ENCODE measurements at places on chromosomes 3 and 15.
A peak's percentile ranks its signal among the peaks of the same experiment; 100 is the strongest.

DNA sequence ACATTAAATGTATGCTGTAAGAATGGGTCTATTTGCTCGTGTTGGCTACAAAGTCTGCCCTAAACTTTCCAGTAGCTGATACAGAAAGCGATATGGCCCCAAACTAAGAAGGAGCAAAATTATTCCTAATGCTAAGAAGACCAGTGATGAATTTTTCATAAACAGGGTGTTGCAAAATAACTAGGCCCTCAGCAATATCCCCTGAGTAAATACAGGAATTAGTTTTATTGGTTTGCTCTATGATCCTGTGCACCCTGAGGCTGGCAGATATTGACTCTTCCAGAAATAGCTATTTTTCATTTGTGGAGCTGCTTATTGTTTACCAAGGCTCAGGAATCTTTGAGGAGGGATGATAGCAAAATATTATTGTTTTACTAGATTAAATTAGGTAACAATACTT is 60.9 kb upstream of the CCNL1 start:
- no peak for DNase-seq

DNA sequence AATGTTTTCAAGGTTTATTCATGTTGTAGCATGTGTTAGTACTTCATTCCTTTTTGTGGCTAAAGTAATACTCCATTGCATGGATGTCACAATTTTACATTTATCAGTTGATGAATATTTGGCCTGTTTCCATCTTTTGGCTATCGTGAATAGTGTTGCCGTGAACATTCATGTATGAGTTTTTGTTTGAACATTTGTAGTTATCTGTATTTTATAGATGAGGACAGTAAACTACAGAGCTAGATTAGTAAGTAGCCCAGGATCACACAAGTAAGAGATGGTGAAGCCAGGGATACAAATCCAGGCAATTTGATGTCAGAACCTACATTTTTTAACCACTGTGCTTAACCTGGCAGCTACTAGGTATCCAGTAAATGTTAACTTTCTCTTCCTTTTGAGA is 63.2 kb downstream of the ASTE1 start:
- DNase-seq: no peak

GRCh38 chr15:70492240-70493177 is 270.8 kb downstream of the UACA start:
- DNase-seq: peak; percentile 78

GRCh38 chr3:125374501-125374995 is 577 bp downstream of the ZNF148 start:
- no peak for DNase-seq

DNA sequence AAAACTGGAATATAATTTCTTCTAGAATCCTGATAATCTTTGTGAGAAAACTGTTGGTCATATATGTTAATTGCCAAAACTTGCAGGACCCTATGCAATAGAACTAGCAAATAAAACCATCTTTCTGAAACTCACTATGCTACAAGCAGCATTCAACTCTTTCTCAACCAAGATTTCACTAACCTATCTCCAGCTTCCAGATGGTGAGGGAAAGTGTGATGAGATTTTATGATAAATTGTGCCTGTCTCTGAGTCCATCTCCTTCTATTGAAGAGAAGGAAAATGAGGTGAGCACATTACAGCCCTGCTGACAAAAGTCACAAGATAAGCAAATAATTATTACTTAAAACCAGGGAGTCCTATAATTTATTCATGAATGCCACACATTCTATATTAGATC is 44.1 kb upstream of the UBE2Q2 start:
- DNase-seq: no peak

- no peak for DNase-seq
These were observed 60.5 kb upstream of the GLCE start for GRCh38 chr15:69099941-69100340.

DNA sequence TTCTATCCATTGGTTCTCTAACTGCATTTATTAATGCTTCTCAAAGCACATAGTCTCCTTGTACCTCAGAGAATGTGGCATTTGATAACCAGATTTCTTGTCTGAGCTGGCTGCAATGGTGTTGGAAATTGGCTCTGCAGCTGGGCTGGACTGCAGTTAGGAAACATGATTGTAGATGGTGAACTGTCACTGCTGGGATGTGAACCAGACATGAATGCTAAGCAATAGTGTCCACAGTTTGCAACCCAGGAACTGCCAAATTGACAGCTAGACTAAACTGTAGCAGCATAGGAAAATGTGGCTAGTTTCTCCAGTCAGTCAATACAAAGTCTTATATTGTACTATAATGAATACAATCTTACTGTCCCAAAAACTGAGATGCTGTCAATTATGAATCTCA is 656.6 kb upstream of the GOLIM4 start:
- DNase-seq: no peak

- no peak for DNase-seq
These were observed 75.7 kb downstream of the KLHL25 start for GRCh38 chr15:85718981-85719380.

GRCh38 chr15:44317423-44318058 is 29.0 kb downstream of the GOLM2 start:
- DNase-seq: no peak

DNA sequence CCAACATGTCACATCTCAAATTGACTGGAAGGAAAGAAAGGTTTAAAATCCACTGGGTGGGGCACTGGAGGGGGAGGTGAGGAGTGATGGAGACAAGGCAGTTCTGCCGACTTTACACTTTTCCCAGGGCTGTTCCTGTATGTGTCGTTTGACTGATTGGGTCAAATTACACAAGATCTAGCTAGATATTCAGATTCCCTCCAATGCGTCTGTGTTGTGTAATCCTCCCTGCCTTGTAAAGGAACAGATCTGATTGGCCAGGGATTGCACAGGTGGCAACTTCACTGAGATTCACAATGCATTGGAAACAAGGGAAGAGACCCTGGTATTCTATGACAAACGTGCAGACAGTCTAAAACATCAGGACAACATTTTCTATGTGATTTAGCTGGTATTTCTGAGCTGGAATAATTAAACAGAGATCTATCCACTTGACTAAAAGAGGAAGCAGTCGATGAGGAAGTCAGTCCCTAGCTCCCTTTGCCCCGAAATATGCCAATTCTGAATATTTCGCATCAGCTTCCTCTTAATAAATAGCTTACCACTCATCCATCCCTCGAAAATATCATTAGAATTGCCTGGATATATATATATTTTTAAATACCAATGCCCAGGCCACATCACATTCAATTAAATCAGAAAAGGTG is 312.9 kb downstream of the RORA start:
- DNase-seq: no peak

DNA sequence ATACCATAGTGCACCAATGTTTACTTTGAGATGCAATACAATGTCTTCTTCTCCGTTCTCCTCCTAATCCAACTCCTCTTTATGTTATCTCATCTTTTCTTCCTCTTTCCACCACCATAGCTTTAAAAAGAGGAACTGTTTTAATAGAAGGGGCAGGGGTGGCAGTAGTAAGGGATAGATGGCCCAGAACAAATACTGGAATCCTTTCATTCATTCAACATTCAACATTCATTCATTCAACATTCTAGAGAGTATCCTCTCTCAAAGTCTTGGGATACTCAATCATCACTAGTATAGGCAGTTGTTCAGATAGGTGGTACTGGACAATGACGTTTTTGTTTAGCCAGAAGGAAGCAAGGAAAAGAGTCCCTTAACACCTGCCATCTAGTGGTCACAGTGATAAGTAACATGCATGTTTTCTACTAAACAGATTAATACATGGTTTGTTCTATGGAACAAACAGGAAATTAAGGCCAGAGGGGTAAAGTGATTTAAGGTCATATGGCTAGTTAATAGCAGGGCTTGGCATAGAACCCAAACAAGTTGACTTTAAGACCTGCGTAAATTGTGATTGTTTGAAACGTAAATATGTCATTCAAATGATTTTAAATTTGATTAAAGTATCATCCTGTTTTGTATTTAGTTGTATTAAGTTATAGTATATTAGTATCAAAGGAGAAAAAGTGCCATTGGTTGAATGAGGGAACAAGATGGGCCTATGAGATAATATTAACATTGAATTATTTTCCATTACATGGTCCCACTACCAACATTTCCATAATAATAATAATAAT is 26.9 kb upstream of the EHHADH start:
- DNase-seq: no peak

GRCh38 chr3:17672506-17672905 is 69.9 kb downstream of the TBC1D5 start:
- no peak for DNase-seq

GRCh38 chr15:69424001-69424400 is 9.9 kb downstream of the KIF23 start:
- DNase-seq: no peak

DNA sequence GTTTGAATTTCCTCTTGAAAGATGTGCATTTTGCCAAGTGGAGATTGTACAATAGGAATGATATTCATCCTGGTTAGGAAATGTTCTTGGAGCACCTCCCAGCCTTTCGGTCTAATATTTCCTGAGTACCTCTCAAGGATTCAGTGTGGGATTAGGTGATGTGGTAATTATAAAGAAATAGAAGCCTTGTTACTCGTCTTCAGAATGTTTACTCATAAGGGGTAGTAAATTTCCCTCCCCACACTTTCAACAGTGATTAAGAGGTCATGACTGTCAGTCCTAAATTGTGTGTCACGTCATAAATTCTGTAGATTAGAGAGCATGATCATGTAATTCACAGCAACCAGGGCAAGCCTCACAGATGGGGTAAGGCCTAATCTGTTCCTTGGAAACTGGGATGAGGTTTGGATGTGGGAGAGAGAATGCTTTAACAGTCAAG is 633.1 kb upstream of the TBL1XR1 start:
- DNase-seq: no peak

DNA sequence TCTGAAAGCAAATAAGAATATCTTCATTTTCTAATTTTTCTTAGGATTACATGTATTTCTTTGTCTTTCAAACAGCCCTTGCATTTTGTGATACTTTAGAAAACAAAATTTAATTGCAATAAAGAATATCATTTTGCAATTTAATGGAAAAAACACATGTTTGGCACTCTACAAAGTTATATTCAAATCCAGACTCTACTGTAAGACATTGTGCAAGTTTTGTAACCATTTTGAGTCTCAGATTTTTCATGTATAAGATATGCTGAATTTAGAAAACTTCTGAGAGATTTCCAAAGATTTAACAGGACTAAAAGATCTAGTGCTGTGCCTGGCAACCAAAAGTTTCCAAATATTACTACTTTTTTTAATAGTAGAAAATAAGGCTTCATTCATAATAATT is 187.1 kb upstream of the AGTR1 start:
- DNase-seq: no peak

- no peak for DNase-seq
These were observed 45.8 kb upstream of the FSIP1 start for GRCh38 chr15:39828374-39828931.

DNA sequence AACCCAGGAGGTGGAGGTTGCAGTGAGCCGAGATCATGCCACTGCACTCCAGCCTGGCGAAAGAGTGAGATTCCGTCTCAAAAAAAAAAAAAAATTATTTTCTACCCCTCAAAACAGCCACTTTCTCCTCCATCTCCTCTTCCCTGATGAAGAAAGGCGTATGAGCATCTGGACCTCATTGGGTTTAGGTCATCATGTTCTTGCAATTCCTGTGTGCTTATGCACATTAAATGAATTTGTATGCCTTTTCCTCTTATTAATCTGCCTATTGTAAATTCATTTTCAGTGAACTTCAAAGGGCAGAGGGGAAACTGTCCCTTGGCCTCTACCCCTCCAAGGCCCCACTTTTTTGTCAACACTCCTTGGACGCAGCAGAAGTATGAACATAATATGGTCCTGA is 117.8 kb downstream of the RPLP1 start:
- DNase-seq: no peak

DNA sequence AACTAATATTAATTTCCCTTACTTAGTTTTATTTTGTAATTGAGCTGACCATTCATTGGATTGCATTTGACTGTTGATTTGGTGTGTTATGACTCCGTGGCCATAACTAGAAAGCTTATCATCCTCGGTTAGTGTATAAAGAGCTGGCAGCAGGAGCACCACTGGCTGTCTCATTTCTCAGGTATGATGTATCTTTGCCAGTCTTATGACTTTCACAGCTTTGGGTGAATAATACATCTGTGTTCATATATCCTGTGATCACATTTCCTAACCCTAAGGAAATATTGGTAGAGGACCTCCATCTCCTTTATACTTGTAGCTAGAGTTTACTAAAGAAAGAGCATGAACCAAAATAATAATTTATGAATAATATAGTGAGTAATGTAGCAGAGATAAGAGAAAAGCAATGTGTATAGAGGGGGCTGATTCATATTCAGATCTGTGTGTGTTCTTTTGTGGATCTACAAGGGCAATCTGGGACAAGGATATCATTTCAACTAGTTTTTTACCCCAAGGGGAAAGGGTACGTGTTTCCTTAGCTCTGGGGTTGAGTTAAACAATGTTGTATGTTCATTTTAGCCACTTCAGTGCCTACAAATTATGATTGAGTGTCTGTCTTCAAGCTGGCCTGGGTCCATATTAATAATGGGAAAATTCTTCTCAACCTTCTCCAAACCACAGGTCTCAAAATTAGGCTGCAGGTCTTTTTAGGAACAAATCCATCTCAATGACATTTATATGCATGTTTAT is 901.7 kb downstream of the NTRK3 start:
- DNase-seq: no peak

GRCh38 chr3:175404621-175405020 is 545.5 kb downstream of the NAALADL2 start:
- DNase-seq: no peak

- no peak for DNase-seq
These were observed 365.3 kb upstream of the KCNMB2 start for GRCh38 chr3:178170698-178171535.

DNA sequence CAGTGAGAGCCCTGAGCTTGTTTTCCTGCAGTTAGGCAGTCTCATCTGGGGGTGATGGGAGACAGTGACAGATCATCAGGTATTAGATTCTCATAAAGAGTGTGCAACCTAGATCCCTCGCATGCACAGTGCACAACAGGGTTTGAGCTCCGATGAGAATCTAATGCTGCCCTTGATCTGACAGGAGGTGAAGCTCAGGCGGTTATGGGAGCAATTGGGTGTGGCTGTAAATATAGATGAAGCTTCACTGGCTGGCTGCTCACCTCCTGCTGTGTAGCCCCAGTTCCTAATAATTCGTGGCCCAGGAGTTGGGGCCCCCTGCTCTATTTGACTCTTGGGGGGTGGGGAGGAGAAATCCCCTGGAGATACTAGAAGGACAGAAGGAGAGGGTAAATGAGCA is 309.4 kb upstream of the STT3B start:
- no peak for DNase-seq

- DNase-seq: no peak
These were observed 36.7 kb upstream of the LHFPL4 start for GRCh38 chr3:9590282-9590791.

DNA sequence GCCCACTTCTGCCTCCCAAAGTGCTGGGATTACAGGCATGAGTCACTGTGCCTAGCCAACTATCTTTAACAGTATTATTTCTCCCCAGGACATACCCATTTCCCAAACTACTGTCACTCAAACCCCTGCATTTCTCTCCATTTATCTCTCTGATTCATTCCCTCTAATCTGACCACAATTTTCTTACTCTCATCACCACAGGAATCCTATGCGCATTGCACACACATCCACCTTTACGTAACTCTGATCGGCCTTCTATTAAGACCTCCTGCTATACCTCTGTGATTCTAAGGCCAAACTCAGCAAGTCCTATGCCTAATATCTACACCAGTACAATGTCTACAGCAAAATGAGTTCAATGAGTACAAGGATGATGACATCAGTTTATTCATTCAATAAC is 235.0 kb downstream of the ULK4 start:
- DNase-seq: no peak

GRCh38 chr3:29559741-29560465 is 279.0 kb downstream of the RBMS3 start:
- no peak for DNase-seq
